ENCODE measurements at places on chromosomes 3 and 15.

GRCh38 chr3:159892171-159892795, 96.4 kb upstream of the IL12A start:
- DNase-seq: no peak

- DNase-seq: no peak
Measured at GRCh38 chr15:33315044-33315443, 4.3 kb downstream of the RYR3 start.

GRCh38 chr15:73298522-73299245, 70.1 kb downstream of the HCN4 start:
- DNase-seq: no peak

GRCh38 chr3:141312354-141313092, 55.8 kb upstream of the ZBTB38 start:
- DNase-seq: no peak

GRCh38 chr3:23665741-23666140, 140.0 kb upstream of the UBE2E1 start:
- DNase-seq: no peak

DNA sequence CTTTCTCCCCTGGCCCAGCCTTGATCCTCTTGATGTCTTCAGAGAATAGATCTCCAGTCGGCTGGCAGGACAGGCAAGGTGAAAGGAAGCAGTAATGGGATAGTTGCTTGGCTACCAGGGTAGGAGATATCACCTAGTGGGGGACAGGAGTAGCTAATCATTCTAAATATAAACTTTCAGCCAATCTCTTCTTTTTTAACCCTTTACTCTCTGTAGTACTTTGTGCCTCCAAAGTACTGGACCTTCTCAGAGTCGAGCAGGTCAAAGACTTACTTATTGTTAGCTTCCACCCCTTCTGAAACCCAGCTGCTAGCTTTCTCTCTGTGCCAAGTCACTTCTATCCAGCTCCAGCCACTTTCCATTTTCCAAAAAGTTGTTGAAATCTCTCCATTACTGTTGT, 43.4 kb upstream of the FILIP1L start:
- no peak for DNase-seq

DNA sequence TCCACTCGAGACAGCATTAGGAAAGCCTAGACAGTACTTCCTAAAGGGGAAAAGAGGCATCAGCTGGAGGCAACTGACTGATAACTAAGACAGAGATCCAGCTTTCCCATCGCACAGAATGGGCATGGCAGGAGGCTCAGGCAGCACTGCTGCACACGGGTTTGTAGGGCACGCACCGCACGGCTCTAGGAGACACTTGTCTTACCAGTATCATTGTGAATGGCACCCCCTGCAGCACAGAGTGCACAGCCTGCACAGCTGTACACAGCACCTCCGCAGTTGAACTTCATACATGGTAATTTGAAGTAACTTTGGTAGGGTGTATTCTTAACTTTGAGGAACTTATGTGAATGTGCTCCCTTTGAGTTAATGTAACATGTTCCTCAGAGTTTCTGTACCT, 281.6 kb downstream of the PLCL2 start:
- DNase-seq: no peak

DNA sequence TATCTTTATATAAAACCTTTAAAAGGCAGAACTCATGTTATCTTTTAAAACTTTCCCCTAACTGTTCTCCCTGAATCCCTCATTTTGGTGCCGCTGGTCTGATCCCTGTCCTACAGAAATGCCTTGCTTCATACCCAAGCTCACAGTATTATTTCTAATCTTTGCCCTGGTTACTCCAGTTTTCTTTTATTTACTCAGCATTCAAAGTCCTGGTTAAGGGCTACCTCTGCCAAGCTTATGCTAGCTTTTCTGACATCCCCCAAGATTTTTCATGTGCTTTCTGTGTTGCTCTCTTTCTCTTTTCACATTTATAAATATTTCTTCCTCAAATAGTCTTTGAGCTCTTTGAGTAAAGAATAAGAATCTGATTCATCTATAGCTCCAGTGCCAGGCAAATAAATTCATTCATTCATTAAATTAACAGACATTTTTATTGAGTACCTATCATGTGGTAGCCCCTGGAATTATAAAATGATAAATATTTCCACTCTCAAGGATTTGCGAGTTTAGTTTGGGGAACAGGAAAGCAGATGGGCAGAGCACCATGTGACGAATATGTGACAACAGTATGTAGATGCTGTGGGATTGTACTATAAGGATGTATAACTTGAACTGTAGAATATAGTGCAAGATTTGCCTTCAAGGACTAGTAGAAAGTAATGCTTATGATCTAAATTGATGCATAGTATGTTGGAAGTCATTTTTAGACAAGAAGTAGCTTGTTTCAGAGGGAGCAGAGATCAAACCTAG, 247.5 kb downstream of the LPP start:
- no peak for DNase-seq

- DNase-seq: no peak
Measured at GRCh38 chr3:51887620-51888019, 12.2 kb upstream of the IQCF5 start.

DNA sequence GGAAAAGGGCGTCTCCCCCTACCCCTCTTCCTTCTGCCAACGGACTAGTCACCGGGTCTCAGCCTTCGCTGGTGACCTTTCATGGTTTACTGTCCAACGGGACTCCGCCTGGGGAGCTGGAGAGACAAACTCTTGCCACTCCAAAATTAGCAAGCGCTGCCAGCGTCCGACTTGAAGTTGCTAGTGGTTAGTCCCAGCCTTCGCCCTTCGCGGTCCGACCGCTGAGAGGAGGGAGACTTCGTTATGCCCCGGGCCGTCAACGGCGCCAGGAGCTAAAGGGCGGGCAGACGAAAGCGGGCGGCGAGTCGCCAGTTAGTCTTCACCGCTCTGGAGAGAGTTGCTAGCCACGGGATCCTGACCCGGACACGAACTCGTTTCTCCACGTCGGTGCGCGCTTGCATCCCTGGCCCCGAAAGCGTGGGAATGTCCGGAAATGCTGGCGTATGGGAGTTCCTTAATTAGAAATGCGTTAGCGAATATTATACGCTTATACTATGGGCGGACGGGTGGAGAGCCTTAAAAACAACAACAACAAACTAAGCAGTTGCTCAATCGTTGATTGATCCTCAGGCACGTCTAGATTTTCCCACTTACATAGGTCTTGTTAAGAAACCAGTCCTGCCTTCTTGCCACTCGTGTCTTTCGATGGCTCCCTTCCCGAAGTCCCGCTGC, 716 bp downstream of the SMC4 start:
- DNase-seq: no peak

DNA sequence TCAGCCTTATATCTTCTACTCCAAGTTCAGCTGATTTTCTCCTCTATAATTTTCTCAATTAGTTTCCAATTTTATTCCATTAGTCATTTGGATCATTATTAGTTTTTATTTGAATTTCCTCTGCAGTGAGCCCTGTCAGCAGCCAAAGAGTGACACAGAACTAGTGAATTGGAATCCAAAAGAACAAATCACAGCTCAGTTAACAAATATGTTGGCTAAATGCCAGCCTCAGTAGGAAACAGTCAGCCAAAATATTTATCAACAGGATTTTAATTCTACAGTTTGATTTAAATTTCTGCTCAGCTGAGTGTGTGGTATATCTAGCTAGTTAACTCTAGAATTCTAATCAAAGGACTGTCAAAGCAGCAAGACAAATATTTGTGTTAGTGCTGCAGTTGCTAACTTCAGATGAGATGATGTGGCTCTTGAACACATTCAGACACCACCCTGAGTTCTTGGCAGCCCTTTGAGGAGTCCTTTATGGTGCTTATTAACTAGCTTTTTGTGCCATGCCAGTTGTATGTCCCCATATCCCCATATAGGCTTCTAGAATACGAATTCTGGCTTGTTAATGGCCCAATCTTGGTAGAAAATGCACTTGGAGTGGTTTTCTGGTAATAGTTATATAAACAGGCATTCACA, 194.5 kb downstream of the CPNE4 start:
- no peak for DNase-seq

GRCh38 chr3:129632977-129633376, 26.5 kb upstream of the PLXND1 start:
- no peak for DNase-seq

DNA sequence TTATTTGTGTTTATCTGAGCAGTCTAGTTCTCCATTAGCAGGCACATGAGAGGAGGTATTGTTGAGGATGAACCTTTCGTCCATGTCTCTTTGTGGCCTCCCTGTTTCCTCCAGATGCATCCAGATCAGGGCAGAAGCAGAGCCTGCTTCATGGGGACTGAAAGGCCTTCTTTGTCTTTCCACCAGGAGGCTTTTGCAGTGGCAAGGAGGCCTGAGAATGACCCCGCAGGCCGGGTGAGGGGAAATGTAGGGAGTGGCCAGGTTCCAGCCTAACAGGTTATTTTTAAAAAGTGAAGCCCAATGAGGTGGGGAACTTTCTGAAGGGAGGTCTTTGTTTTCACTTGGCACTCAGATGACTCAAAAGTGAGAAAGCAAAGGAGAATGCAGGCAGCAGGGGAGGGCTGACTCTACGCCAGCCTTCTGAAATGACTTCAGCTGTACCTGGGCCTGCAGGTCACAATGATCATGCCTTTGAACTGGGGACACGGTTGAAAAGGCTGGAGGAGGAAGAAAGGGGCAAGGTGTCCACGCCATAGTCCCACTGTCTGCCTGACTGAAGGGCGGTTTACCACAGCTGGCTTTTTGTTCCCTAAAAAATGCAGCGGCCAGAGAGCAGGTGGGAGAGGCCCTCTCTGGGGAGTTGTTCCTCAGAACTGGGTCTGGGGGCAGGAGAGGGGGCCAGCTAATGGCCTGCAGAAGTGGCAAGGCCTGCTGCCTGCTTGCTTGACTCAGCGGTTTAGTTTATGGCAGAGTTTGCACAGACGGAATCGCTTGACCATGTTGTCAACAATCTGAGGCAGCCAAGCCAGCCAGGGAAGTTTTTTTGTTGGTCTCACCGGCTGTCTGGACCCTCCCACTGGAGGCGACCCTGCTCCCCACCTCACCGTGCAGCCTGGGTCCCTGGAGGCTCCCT, 28.7 kb downstream of the CMTM7 start:
- no peak for DNase-seq

DNA sequence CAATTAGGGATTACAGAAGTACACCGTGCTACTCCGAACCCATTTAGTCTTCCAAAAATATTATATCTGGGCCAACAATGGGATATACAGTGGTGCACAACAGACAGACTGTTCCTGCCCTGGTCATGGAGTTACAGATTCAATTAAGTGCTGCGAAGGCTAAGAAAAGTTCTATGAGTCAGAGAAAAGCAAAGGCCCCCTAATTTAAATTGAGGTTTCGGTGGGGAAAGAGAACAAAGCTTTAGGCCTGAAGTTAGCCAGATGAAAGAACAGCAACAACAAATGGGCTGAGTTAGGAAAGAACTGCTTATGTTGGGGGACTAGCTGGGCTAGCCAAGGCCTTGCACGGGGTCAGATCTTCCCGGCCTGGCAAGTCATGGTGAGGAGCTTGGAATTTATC, 131.8 kb downstream of the MDFIC2 start:
- DNase-seq: no peak

- no peak for DNase-seq
Measured at GRCh38 chr15:72365844-72366243, 10.0 kb downstream of the HEXA start.

DNA sequence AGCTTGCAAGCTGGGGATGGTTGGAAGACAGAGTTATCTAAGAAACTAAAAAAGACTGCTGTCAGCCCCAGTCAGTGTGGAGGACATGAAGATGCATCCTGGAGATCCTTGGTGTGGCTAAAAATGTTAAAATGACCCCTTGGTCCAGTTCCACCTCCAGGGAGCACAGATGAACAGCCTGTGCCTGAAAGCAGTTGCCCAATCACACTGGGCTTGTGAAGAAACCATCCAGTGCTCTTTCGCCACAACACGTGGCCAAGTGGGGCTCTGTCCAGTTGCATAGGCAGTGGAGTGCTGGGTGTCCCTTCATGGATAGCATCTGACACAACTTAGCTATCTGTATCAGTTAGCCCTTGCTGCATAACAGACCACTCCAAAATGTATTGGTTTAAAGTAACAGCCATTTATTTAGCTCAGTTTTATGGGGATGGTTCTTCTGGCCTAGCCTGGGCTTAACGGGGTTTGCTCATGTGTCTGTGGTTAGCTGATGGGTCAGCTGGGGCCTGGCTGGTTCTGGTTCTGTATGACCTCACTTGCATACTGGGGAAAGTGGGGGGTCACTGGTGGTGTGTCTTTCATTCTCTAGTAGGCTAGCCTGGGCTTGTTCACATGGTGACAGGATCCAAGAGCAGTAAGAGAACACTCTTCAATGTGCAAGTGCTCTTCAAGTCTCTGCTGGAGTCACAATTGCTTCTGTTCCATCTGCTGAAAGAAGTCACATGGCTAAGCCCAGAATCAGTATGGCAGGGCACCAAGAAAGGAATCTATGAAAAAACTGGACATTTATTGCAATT, 226.2 kb downstream of the PDCD6IP start:
- no peak for DNase-seq

DNA sequence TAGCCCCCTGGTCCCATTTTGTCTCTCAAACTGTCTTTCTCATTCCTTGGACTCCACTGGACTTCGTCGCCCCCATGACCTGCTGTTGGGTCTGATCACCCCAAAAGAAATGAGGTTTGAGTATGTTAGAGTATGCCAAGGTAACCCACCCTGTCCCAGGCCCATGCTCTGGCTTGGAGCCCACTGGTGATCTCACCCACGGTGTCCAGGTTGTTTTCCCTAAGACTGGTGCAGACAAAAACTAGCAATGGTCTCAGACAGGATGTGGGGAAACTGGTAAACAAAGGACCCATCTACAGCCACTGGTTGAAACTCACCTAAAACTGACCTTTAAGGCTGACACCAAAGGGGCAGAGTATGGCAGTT, 38.9 kb downstream of the EFCAB12 start:
- DNase-seq: no peak

DNA sequence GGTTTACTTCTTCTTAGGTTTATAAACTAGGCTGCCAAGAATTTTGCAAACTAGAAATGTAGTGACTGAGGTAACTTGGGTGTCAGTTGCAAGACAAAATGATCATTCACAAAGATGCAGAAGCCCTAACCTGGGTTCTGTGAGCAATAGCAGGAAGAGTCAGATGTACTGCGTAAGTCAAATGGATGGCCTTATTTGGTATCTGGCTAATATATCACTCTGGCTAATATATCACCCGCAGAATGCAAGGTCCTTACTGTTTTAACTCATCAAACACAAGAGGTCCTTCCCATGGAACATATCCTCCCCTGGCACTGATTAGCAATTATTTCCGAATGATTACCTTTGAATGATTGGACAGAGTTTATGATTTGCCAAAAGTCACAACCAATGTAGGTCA, 37.4 kb downstream of the RBMS3 start:
- no peak for DNase-seq

DNA sequence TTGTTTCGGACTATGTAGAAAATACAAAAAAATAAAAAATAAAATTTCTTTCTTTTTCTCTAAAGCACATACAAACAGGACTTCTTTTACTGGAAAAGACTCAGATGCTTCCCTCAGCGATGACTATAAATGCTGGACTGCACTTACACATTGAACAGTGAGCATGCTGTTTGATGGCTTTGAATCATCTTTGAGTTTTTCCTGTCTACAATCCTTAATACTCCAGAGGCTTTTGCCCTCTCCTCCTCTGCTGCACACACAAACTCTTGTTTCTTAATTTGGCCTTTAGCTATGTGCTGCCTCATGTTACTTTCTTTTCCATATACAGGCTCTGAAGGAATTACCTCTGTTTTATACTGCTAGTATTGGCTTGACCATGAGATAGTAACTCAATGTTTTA, 575.1 kb downstream of the EPHA3 start:
- DNase-seq: no peak

- no peak for DNase-seq
Measured at GRCh38 chr3:101602731-101603130, 28.8 kb downstream of the PCNP start.

GRCh38 chr3:141227752-141228151, 3.9 kb upstream of the PXYLP1 start:
- no peak for DNase-seq

- no peak for DNase-seq
Measured at GRCh38 chr3:138686771-138687221, 78.2 kb downstream of the FAIM start.

Measured in glomerular endothelial cell (primary cell).